ENCODE measurements at places on chromosomes 2 and 18. TPM values are rescaled to one million over a fixed set of nuclear protein-coding genes. Genes with fewer than 3 reads are reported as not detected.

NEU2 gene
- total RNA-seq: not detected

CFAP65 gene
- total RNA-seq: not detected

LYPD6B gene
- 1.6 TPM for total RNA-seq

ZSWIM2 gene
- total RNA-seq: not detected

DNA sequence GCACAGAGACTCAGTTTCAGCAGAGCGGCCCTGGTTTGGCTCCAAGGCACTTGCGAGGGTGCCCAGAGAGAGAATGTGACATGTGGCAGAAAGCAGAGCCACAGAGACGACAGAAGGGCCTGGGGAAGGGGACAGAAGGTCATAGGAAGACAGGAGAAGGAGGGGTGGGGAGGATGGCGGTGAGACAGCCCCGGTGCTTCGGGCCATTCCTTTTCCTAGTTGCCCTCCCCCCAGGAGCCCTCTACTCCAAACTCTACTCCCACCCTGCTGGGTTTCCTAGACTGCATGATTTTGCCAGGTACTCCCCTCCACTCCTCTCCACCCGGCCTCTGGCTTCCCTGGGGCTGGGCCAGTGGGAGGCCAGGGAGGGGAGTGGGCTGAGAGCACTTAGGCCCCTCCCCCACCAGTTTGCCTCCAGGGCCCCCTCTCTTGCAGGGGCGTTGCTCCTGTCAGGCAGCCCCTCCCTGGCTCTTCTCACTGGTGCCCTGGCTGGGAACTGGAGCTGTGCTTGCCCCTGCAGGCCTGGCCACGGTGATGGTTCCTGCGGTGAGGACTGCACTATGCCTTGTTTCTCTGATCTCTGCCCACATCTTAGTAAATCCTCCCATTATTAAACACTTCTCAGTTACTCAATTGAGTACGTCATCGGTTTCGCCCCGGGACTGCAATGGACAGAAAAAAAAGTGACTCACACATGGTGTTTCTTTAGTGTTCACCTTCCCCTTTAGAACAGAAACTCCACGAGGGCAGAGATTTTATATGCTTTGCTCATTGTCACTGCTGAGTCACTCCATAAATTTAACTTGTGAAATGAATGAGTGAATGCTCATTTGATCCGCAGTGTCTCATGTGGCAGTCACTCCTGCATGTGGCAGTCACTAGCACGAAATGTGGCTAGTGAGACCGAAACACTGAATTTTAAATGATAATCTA, 58.7 kb upstream of the SP3 start:
- peak; percentile 61 for DNase-seq

GRCh38 chr18:666177-666576, 8.7 kb downstream of the TYMS start:
- DNase-seq: no peak

ADCYAP1 gene
- 2.8 TPM for total RNA-seq

GRCh38 chr2:30729031-30729430, 78.2 kb downstream of the CAPN13 start:
- no peak for DNase-seq

DNA sequence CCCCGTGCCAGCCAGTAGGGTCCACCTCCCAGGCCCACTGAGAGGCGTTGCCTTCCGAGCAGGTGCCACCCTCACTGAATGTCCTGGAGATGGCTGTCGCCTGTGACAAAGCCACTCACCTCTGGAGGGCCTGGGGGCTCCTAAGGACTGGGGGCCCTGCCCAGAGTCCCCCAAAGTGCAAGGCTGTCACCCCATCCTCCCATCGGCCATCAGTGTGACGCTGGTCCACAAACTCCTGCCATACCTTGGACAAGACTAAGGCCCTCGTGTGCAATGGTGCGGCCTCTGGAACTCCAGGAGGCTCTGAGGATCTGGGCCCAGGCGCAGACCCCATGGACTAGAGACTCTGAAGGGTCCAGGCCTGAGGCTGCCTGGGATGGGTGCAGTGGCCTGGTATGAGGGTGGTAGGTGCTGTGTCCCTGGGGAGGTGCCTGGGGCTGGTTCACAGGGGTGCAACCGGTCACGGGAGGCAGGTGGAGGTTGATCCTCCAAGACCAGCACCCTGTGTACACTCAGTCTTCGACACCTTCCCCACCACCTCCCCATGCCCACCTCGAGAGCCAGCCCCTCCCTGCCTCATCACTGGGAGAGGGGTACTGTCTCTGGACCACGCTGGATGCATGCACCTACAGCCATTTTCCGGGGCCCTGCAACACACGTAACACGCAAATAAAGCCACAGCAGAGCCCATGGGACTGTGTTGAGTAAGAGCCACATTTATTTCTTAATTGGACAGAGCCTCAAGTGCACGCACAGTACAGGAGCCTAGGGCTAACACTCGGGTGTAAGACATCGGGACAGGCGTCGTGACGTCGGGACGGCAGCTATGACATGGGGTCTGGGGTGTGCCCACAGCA, 21.6 kb downstream of the AQP12A start:
- DNase-seq: no peak
